Upper lobe of right lung (tissue), 1 donor: ENCODE measurements at places on chromosomes 4 and X.

GRCh38 chrX:131288738-131289511, at the start of gene IGSF1:
Gene IGSF1, minus strand, starts transcription at chrX:131289306. Its CDS starts 2,632 bp downstream, at chrX:131286674.
- DNase-seq = no peak

DNA sequence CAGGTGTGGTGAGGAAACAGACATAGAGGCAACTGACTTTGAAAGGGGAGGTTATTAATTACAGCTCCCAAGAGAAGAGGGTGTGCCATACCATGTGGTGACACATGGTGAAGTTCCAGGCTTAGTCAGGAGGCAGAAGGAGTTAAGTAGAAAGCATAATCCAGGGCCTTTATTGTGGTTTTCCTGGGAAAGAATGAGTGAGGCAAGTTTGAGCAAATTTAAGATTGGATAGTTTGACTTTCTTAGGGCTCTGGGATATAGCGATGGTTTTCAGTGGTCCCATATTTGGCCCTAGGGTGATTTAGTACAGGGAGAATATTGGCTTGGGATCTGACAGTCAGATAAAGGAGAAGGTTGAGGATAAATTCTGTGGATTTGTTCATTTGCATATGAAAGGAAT, 495.9 kb upstream of the FSTL5 start:
- DNase-seq = no peak

DNA sequence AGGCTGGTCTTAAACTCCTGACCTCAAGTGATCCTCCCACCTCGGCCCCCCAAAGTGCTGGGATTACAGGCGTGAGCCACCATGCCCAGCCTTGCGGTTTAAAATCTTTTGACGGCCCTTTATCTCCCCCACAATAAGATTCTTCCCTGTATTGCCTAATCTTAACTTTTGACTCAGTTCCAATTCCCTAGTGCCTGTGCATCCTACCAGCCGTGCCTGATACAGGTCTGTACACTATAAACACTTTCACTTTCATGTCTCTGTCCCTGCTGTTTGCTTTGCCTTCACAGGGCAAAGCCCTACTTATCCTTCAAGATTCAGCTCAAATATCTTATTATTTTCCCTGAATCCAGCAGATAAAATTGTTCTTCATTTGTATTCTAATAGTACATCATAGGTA, 74.6 kb downstream of the WDR44 start:
- DNase-seq = no peak

DNA sequence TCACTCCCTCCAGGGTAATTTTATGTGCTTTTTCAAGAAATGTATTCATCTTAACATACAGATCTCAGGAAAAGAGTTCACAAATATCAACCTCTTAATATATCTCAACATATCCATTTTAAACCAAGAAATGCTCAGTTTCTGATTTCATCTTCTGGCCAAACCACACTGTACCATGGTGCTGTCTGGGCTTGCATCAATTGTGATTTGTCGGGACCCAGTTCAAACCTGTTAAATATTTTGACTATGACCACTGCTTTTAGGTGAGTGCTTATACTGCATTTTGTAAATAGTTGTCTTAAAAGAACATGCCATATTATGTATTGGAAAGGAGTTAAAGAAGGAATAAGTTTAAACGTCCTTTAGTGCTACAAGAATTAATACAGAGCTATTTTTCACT, 352.1 kb downstream of the SPOCK3 start:
- no peak for DNase-seq

- no peak for DNase-seq
Measured at GRCh38 chrX:24899391-24899790, 116.4 kb downstream of the ARX start.

GRCh38 chrX:70720721-70721120, 187.8 kb downstream of the TEX11 start:
- DNase-seq = no peak
